ENCODE measurements at places on chromosomes 11 and 22. TPM values are rescaled to one million over a fixed set of nuclear protein-coding genes. Genes with fewer than 3 reads are reported as not detected.

- H3K27me3 ChIP-seq: no peaks in the 10 kb centered on the region
- no peak for DNase-seq
- H3K4me1 ChIP-seq: no peaks in the 10 kb centered on the region
- no peak overlapping the region for H3K27ac ChIP-seq
These were observed 62.0 kb upstream of the UCP3 start for GRCh38 chr11:74070723-74071492.

GRCh38 chr11:58506935-58507334 is 970 bp downstream of the OR5B21 start:
- H3K27ac ChIP-seq: no peak overlapping the region
- no peaks in the 10 kb centered on the region for H3K27me3 ChIP-seq
- H3K4me1 ChIP-seq: no peaks in the 10 kb centered on the region
- H3K4me3 ChIP-seq: no peak overlapping the region
- H3K36me3 ChIP-seq: no peaks in the 10 kb centered on the region

DNA sequence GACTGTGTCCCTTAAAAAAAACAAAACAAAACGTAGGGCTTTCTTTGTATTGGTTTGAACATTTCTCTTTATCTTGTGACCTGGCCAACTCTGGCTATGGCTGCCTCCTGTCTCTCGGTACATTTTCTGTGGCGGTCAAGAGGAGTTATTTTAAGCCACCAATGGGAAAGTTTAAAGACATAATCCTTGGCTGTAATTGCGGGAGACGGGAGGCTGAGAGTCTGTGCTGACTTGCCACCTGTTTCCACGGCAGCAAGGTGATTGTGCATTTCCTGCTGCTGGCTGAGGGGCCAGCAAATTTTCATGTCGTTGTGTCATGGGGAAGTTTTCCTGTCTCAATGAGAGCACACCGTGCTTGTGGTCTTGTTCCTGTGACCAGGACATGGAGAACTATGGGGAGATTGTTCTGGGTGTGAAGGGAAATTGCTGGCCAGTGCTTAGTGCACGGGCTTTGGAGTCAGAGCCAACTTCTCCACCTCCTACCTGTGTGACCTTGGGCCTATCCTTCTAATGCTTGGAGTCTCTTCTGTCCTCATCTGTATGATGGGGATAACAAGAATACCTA is 11.0 kb downstream of the PTPRJ start:
- no peaks in the 10 kb centered on the region for H3K27me3 ChIP-seq
- no peaks in the 10 kb centered on the region for H3K36me3 ChIP-seq
- H3K4me1 ChIP-seq: peaks cover 70% of the 10 kb centered on the region

GLYAT gene
- 0.34 TPM for total RNA-seq

CFAP300 gene
- total RNA-seq: not detected

WNT11 gene
- 20.9 TPM for total RNA-seq

Data from heart left ventricle (tissue), 16 donors.